Naive thymus-derived CD4-positive, alpha-beta T cell (primary cell): ENCODE measurements at places on chromosomes 2 and 18. TPM values are rescaled to one million over a fixed set of nuclear protein-coding genes. Genes with fewer than 3 reads are reported as not detected.

DNA sequence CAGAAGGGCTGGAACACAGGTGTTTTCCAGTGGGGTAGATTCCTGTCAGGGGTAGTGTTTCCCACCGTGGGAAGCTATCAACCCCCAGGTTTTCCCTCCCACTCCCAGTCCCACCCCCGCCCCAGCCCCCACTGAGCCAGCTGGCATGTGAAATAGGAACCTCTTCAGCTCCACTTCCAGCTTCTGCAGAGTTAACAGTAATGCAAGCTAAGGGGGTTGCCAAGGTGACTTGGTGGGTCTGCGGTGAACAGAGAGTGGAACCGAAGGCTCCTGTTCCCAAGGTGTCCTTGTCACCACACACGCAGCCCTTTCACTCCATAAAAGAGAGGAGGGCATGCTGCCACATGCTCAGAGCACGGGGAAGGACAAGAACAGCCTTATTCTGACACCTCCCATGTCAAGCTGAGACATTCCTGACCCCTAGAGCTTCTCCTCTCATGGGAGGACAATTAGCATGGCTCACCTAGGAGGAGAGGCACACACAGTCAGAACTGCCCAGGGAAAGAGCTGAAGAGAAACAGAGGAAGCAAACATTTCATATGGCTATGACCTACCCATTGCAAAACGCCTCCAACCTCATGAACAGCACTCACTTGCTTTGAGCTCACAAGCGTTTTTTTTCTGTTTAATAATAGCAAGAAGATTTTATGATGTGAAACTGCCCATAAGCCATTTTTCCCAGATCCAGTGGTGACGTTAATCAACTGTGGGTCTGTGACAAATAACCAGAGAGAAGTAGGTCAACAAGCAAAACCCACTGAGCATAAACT lies 39.8 kb upstream of the TBC1D8 start:
- no peaks in the 10 kb centered on the region for H3K4me1 ChIP-seq
- H3K36me3 ChIP-seq: no peaks in the 10 kb centered on the region
- H3K27me3 ChIP-seq: no peaks in the 10 kb centered on the region

GRCh38 chr18:79077181-79077580 lies 8.0 kb downstream of the ATP9B start:
- DNase-seq: no peak
- H3K4me1 ChIP-seq: peaks cover 16% of the 10 kb centered on the region
- no peak overlapping the region for H3K4me3 ChIP-seq
- no peaks in the 10 kb centered on the region for H3K27me3 ChIP-seq

DNA sequence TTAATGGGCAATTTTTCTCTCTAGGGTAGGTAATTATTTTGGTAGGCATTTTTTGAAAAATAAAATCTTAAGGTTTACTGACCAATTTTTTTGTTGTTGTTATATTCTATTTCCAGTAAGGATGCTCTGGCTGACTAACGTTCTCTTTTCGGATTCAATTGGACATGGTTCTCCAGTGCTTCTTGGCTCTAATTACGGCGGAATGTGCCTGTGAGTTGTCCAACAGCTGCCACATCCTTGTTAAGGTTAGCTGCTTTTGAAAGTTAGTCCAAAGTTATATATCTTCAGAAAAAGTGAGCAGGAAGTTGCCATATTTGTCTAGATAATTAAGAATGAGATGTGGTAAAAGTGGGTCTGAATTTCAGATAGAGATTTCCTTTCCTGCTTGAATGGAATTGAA lies 45.8 kb upstream of the SMIM21 start:
- H3K27me3 ChIP-seq: no peaks in the 10 kb centered on the region
- H3K36me3 ChIP-seq: no peaks in the 10 kb centered on the region
- H3K27ac ChIP-seq: no peak overlapping the region
- DNase-seq: no peak
- no peaks in the 10 kb centered on the region for H3K4me1 ChIP-seq

Gene PPP1R1C
- total RNA-seq: not detected

GRCh38 chr2:76159042-76159648 lies 448.4 kb upstream of the GCFC2 start:
- H3K27ac ChIP-seq: no peak overlapping the region
- DNase-seq: no peak
- H3K4me3 ChIP-seq: no peak overlapping the region
- no peaks in the 10 kb centered on the region for H3K36me3 ChIP-seq
- H3K4me1 ChIP-seq: no peaks in the 10 kb centered on the region

Gene CRYGC
- total RNA-seq: not detected in 2 replicates

GRCh38 chr2:152016181-152017120 lies 82.4 kb downstream of the CACNB4 start:
- DNase-seq: no peak
- H3K27me3 ChIP-seq: no peaks in the 10 kb centered on the region
- H3K27ac ChIP-seq: no peak overlapping the region

DNA sequence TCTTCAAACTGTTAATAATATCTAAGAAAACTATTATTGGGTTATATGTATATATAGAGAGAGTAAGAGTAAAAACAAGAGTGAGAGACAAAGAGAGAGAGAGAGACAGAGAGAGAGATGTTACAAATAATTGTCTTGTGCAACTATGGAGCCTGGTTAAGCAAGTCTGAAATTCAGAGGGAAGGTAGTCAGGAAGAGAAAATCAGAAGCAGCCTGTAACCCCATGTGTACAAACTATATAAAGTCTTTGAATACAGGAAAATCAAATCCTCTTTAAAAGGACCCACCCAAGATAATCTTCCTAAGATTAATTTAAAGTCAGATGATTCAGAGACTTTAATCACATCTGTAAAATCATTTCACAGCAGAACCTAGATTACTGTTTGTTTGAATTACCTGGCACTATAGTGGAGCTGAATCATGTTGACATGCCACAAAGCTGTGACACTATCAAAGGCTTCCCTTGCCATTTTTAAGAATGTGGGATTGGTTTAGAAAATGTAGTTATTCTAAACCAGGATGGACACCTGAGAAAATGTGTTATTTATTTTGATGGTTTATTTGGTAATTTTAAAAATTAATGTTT lies 301.7 kb upstream of the FSIP2 start:
- no peaks in the 10 kb centered on the region for H3K4me1 ChIP-seq
- no peak for DNase-seq
- H3K36me3 ChIP-seq: no peaks in the 10 kb centered on the region
- H3K4me3 ChIP-seq: no peak overlapping the region
- H3K27ac ChIP-seq: no peak overlapping the region

Gene LONRF2
- total RNA-seq: not detected
